Fibroblast of pulmonary artery (primary cell): ENCODE measurements at places on chromosomes 13 and 19.
A peak's percentile ranks its signal among the peaks of the same experiment; 100 is the strongest.

GRCh38 chr13:112714376-112715174 is 24.7 kb downstream of the ATP11A start:
- DNase-seq, result peak; percentile 25

DNA sequence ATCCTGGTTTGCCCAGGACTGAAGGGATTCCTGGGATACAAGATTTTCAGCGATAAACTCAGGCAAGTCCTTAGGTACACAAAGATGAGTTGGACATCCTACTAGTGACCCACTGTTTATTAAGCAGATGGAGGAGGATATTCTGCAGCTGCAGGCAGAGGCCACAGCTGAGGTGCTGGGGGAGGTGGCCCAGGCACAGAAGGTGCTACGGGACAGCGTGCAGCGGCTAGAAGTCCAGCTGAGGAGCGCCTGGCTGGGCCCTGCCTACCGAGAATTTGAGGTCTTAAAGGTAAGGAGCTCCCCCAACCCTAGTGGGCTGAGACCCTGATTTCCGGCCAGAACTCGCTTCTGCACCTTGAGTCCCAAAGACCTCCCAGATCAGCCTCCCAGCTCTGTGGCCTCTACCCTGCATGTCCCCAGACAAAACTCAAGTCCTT is 607 bp downstream of the ANGPTL8 start:
- no peak for DNase-seq

DNA sequence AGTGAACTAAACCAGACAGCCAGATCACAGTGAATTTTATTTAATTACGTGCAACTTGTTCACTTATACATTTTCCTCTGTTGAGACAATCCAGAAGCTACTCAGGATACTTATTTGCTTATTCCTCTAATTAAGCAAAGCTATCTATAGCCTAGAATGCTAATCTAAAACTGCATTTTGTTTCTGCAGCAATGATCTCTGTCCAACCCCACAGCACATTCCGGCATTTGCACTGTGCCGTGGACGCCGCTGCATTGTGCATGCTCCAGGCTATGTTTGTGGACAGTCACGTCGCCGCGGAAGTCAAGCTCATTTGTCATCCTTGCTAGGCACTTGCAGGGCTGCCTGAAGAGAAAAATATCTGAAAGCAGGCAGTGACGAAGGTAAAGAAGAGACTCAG is 406.9 kb downstream of the RFC3 start:
- no peak for DNase-seq

- no peak for DNase-seq
These were observed 213.6 kb downstream of the PCDH20 start for GRCh38 chr13:61202042-61202441.

- DNase-seq, result no peak
These were observed 53.4 kb downstream of the KLF12 start for GRCh38 chr13:74080762-74081161.

DNA sequence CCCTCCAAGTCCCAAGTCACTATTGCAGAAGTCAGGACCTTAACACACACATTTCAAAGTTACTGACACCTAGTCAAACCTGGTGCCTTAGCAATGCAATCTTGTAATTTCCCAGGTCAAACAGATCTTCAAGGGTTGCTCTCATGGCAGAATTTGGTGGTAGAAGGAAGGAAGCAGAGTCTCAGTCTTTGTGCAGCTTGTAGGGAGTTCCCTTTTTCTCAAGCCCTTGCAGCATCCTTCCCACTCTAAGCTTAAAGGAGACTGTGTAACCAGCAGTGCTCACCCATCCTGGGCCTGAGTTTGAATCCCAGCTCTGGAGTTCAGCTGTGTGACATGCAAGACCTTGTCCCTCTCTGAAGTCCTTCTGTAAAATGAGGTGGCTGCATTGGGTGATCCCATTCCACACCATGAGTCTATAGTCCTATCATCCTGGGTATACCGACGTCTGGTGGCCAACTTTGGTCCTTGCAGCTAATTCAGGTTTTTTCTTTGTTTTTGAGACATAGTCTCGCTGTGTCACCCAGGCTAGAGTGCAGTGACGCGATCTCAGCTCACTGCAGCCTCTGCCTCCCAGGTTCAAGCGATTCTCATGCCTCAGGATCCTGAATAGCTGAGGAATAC is 9.8 kb downstream of the SIGLEC10 start:
- DNase-seq, result peak; percentile 39

- no peak for DNase-seq
These were observed 2.3 kb downstream of the PLPP2 start for GRCh38 chr19:288911-289310.

- peak; percentile 80 for DNase-seq
These were observed 9.0 kb upstream of the THSD1 start for GRCh38 chr13:52414963-52415362.

GRCh38 chr13:110070046-110070445 is 236.9 kb downstream of the COL4A1 start:
- DNase-seq, result no peak

GRCh38 chr19:29678484-29679106 is 13.3 kb downstream of the PLEKHF1 start:
- no peak for DNase-seq

DNA sequence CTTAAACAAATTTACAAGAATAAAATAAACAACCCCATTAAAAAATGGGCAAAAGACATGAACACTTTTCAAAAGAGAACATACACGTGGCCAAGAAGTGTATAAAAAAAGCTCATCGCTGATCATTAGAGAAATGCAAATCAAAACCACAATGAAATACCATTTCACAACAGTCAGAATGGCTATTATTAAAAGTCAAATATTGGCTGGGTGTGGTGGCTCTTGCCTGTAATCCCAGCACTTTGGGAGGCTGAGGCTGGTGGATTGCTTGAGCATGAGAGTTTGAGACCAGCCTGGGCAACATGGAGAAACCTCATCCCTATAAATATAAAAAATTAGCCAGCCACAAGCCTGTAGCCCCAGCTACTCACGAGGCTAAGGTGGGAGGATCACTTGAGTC is 89.9 kb downstream of the UBL3 start:
- no peak for DNase-seq

- no peak for DNase-seq
These were observed 12.3 kb upstream of the DNMT1 start for GRCh38 chr19:10207026-10207425.

DNA sequence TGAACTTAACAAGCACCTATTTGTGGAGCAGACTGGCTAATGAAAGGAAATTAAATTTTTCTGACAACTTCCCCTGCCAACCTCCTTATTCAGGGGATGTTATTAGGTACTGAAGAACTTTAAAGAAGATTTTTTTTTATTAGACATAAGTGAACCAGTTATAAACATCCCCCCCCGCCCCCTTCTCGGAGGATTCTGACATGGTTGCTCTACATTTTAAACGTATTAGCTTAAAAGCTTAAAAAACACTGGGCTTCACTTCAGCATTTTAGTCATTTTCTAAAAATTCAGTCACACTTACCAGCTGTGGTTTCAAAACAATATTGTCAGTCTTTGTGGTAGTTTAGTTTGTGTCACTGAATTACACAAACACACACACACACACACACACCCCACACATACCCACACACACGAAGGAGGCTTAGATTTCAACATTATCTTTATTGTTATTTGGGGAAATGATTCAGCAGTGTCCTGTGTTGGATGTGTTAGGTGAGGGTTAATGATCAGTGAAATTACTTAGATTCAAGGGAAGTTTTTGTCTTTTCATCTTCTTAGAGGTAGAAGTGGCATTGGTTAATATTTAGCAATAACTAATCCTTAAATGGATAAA is 145.7 kb downstream of the PCCA start:
- DNase-seq, result peak; percentile 34

GRCh38 chr13:34757441-34757840 is 184.6 kb upstream of the NBEA start:
- peak; percentile 44 for DNase-seq

- DNase-seq, result no peak
These were observed 16.5 kb downstream of the MAU2 start for GRCh38 chr19:19337120-19337519.

- DNase-seq, result no peak
These were observed 39.3 kb downstream of the LMO7 start for GRCh38 chr13:75675421-75675820.

GRCh38 chr19:889662-890295 is 3.2 kb downstream of the MED16 start:
- no peak for DNase-seq

GRCh38 chr13:75685239-75685697 is 49.1 kb downstream of the LMO7 start:
- DNase-seq, result peak; percentile 73

DNA sequence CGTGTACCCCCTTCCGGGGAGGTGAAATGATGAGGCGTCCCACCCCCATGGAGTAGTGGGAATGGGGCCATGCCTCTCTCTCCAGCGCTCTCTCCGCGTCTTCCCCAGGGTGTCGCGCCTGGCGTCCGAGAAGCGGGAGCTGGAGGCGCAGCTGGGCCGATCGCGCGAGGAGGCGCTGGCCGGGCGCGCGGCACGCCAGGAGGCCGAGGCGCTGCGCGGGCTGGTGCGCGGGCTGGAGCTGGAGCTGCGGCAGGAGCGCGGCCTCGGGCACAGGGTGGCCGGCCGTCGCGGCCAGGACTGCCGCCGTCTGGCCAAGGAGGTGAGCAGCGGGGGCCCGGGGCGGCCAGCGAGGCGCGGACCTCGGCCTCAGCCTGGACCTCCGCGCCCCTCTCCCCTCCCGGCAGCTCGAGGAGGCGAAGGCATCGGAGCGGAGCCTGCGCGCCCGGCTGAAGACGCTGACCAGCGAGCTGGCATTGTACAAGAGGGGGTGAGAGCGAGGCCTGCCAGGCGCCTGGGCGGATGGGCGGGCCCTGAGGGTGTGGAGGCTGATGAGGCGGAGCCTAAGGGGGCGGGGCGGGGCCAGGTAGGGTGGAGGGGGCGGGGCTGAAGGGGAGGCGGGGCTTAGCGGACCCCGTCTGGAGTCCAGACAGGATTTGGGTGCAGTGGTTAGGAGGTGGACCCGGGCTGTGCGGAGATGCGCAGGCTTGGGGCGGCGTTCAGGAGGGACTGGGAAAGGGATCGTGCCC is 7.7 kb downstream of the PGLYRP1 start:
- peak; percentile 16 for DNase-seq

DNA sequence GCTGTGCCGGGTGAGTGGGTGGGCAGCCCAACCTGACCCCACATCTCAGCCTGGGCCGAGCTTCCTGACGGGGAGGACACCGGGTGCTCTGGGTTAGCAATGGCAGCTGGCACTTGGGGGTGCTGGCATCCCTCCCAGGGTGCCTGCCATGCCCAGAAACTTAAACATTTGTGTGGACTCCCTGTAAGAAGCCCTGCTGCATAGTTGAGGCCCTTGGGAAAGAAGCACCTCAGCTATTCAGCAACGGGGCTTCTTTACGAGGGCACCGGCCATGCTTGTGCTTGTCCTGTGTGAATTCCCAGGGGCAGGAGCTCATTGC is 33.8 kb upstream of the MEDAG start:
- no peak for DNase-seq

- no peak for DNase-seq
These were observed 14.6 kb downstream of the AKAP8L start for GRCh38 chr19:15404097-15404779.

- no peak for DNase-seq
These were observed 31.0 kb upstream of the SLC1A6 start for GRCh38 chr19:15010501-15011300.

DNA sequence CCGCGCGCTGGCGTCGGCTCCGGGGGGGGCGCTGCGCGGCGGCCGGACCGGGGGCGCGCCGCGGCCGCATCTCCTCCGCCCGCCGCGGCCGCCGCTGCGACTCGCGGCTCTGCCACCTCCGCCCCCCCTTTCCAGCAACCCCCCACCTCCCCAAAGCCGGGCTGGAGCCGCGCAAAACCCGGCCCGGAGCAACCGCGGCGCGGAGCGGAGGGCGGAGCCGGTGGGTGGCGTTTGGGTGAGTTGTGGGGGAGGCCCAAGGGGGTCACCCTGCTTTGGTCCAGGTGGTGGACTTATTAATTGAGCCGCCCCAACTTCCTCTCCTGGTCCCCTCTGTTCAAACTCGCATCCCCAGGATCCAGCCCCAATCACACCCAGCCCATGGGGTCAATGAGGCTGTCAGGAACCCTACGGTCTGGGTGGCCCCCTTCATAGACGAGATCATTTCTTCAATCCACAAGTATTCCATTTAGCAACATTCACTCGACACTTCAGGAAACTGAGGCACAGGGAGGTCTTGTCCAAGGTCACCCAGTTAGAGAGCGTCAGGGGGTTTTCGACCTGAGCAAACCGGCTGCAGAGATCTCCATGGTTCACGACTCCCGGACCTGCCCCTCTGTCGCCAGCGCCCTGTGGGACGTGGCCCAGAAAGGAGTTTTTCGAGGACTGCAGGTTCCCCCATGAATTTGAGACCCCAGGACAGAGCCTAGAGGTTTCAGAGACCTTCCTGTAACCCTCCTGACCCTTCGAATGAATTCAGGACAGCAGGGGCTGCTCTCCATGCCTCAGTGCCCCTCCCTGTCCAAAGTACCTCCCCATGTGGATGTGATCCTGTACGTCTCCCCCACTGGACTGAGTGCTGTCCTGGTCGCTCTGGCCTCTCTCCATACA is 22.4 kb upstream of the SEMA6B start:
- DNase-seq, result peak; percentile 45

- DNase-seq, result peak; percentile 16
These were observed 1796.5 kb upstream of the MIR17HG start for GRCh38 chr13:89550938-89551337.

DNA sequence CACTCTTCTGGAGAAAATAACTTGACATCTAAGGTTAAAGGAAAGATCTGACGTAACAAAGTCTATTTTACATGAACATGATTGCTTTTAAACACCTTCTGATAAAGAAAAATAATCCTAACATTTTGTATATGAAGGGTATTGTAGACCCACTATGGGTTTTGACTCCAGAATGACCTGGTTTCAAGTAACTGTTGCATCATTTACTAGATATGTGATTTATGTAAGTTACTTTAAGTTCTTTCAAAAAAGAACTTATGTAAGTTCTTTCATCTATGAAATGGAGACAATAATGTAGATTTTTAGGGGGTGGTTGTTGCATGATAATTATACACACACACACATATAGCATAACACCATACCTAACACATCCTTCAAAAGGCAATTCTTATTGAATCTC is 147.6 kb upstream of the MIR17HG start:
- no peak for DNase-seq

- DNase-seq, result no peak
These were observed 15.8 kb upstream of the LATS2 start for GRCh38 chr13:21077076-21077787.

- no peak for DNase-seq
These were observed 6.3 kb downstream of the SLC7A10 start for GRCh38 chr19:33219261-33219815.

DNA sequence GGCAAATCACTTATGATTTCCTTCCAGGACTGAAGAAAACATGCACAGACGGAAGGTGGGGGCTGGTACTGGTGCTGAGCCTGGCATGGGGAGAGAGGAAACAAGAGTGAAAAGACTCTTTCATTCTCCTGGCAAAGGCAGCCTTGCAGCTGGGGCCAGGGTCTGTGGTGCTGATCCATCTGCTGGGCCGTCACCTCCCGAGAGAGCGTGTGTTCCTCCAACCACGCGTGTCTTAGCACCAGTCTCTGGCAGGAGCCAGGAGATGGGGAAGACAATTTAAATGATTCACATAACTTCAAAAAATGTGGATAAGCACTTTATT is 23.9 kb upstream of the SPART start:
- no peak for DNase-seq

- DNase-seq, result no peak
These were observed 9.8 kb upstream of the SIGLEC10 start for GRCh38 chr19:51427201-51427600.

GRCh38 chr19:48862827-48863226 is 5.6 kb downstream of the PLEKHA4 start:
- no peak for DNase-seq

GRCh38 chr13:98997011-98997730 is 19.3 kb upstream of the DOCK9 start:
- no peak for DNase-seq
